ENCODE measurements at places on chromosomes 3 and 15.

DNA sequence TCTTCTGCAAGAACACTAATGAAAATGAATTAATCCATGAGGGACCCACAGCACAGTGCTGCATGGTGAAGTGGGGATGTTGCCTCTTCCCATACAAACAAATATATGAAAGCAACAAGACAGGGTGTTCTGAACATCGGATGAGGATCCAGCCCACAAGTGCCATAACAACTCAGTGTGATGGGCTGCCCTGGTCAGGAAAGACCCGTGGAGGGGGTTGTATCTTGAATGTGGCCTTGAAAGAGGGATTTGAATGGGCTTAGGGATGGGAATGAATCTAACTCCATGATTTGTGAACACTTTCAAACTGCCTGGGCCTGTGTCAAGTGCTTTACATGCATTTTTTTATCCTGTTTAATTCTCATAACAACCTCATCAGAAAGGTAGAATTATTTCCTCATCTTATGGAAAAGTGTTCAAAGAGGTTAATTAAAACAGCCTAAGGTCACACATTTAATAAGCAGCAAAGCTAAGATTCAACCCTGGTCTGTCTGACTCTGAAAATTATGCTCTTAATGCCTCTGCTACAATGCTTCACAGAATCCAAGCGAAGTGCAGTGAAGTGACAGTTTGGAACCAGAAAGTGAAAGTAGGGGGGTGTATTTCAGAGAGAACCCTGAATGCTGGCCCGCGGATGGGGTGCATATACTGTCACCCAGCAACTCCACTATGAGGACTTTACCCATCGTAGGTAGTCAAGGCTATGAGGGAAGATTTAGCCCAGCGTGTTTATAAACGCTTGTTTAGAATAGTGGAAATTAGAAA lies 65.6 kb upstream of the HEG1 start:
- DNase-seq = no peak

DNA sequence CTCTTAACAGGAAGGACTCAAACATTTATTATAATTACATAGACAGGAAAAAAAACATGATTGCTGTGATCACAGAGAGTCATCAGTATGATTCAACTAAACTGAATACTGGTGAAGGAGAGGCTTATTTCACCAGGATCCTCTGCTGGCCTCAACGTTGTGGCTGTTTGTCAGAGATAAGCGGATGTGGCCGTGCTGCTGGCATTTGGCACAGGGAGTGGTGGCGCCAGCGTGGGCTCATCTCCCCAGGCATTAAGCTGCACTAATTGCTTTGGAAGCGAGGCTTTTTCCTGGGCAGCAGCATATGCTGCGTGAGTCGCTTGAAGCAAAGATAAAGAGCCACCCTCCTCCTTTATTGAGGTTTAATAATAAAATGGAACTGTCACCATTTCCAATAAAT lies 306.7 kb downstream of the LRTM1 start:
- no peak for DNase-seq

GRCh38 chr3:133943031-133943535 lies 47.4 kb upstream of the RAB6B start:
- DNase-seq = no peak

DNA sequence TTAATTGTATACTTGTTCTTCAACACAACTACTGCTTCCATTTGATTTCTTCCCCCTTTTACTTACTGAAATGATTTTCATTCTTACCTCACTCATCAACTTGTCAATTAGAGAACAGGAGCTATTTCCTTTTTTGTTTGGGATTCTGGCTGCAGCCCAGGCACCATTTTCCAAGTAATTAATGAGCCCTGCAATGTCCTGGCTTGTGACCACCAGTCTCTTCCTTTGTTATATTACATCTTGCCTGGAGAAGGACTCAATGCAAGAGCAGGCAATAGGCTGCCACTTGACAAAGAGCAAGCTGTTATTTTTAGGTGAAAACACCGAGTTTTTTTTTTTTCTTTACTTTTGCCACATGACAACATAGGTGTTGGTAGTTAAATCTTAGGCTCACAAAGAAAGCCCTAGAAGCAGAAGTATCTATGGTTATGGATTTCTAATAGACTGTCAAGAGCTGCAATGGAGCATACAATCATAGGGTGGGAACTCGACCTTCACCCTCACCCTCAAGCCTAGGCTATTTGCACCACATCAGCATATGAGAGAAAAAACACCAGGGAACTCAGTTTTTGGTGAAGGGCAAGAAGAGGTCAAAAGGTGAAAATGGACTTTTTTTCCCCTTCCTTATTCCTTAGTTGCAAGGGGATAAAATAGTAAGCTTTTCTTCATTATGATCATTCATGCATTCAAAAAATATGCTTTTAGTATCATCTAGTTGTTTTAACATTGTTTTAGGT lies 114.9 kb downstream of the TNIK start:
- DNase-seq = no peak

GRCh38 chr3:172087602-172088580 lies 48.5 kb downstream of the FNDC3B start:
- no peak for DNase-seq

DNA sequence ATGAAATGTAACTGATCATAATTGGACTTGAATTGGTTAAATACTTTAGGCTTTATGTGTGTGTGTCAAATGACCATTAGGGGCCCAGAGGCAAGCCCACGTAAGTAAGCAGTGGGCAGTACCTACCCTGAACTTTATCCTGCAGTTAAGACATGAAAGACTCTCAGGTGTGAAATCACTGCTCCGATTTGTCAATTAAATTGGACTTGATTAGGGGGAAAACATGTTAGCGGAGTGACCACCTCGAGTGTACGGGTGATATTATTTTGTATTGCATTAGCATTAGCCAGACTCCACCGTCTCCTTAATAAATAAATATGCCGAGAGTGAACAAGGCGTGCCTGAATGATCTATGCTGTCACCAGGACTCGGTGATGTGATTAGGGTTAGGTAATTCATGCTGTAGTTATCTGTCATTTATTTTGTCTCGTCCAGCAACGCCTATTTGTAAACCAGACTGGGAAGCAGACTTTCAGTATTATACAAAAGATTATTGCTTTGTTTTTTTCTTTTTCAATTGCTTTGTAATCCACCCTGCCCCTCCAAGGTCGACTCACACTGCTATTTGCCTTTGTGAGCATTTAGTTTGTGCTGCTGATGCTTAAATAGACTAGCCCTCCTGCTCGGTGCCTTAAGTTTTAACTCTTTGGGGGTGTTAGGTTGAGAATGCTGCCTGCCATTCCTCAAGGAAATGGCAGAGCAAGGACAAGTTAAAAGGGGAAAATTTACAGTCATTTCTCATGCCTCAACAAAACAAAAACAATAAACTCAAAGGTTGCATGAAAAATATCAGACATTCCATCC lies 1.8 kb downstream of the RBMS3 start:
- peak; percentile 59 for DNase-seq
